ENCODE measurements at places on chromosomes 7 and 10. TPM values are rescaled to one million over a fixed set of nuclear protein-coding genes. Genes with fewer than 3 reads are reported as not detected.
A peak's percentile ranks its signal among the peaks of the same experiment; 100 is the strongest.

DNA sequence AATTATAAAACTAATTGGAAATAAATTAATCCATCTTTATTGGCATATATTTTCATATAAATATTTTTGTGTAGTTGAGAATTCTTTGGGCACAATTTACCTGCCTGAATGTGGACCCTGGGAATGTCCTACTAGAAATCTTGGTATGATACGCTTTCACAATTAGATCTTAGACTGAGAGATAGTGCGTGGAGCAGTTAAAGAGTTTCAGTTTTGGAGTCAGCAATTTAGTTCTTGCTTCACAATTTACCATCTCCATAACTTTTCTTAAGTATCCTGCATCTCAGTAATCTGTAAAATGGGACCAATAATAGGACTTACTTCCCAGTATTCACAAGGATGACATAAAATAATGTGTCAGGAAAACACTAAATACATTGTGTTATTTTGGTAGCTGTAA is 2.0 kb downstream of the MTPN start:
- no peaks in the 10 kb centered on the region for H3K27me3 ChIP-seq
- peaks cover 16% of the 10 kb centered on the region for H3K36me3 ChIP-seq
- H3K4me3 ChIP-seq, result peak overlapping the region; percentile 100
- H3K4me1 ChIP-seq, result peaks cover 21% of the 10 kb centered on the region

GRCh38 chr7:75813781-75814236 is at the start of gene CCL24:
Gene CCL24 (minus strand): TSS chr7:75813806. CDS start chr7:75813715, 91 bp downstream.
- DNase-seq, result no peak
- H3K4me3 ChIP-seq, result no peak within 1 kb of the TSS
- no peaks in the 10 kb centered on the region for H3K36me3 ChIP-seq
- no peaks in the 10 kb centered on the region for H3K27me3 ChIP-seq
- H3K27ac ChIP-seq, result no peak within 1 kb of the TSS

DNA sequence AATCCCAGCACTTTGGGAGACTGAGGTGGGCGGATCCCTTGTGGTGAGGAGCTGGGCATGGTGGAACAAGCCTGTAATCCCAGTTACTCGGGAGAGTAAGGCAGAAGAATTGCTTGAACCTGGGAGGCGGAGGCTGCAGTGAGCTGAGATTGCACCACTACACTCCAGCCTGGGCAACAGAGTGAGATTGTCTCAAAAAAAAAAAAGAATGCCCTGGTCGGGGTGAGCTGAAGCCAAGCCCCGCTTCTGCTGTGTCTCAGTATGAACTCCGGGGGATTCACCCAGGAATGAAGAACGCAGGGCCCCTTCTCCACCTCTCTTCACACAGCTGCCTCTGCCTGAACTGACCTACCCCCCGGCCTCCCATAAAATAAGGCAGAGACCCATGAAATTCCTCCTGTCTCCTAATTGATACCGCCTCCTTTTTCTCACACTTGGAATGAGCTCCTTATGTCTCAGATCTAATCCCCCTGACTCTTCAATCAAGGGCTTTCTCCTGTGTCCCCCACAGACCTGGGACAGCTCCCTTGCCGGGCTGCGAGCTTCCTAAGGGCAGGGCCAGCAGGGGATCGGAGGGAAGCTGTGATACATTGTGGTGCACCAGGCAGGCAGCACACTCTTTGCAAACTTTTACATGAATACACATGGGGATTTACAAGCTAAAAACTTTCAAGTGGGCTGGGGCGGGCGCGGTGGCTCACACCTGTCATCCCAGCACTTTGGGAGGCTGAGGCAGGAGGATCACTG is 911 bp upstream of the ZP3 start:
- DNase-seq, result no peak
- H3K4me3 ChIP-seq, result no peak overlapping the region
- no peak overlapping the region for H3K27ac ChIP-seq
- H3K36me3 ChIP-seq, result no peaks in the 10 kb centered on the region

SPDYE2 gene
- not detected for total RNA-seq

DNA sequence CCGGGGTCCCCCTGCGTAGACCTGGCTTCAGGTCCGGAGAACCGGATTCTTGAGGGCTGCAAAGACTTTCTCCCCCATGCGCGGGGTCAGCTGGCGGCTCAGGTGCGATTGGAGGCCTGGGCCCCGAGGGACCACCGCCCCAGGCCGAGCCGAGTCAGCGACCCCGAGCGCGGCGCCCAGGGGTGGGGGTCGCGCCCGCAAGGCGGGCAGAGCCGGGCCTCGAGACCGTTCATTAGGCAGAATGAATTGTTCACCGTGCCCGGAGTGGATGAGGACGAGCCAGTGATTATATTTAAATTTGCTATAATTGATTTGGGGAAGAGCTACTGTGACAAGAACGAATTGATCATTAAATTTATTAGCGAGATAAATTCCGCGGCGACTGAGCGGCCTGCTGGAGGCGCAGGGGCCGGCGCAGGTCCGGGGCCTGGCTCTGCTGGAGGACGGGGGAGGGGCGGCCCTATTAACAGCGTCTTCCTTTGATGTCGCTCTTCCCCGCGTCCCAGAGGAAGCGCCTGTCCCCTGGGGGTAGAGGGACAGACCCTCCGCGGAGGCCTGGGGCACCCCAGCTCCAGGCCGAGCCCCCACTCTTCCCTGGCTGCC is 7.5 kb downstream of the MNX1 start:
- H3K4me1 ChIP-seq, result no peaks in the 10 kb centered on the region
- H3K36me3 ChIP-seq, result no peaks in the 10 kb centered on the region
- no peak for DNase-seq
- no peak overlapping the region for H3K27ac ChIP-seq
- peaks cover 31% of the 10 kb centered on the region for H3K27me3 ChIP-seq

GRCh38 chr10:88810196-88810961 is 7.8 kb downstream of the LIPM start:
- H3K27ac ChIP-seq, result no peak overlapping the region
- no peak overlapping the region for H3K4me3 ChIP-seq
- H3K36me3 ChIP-seq, result no peaks in the 10 kb centered on the region
- DNase-seq, result peak; percentile 79

TMEM140 gene
- total RNA-seq, result not detected

GRCh38 chr10:100816671-100817070 is 71.3 kb downstream of the PAX2 start:
- no peaks in the 10 kb centered on the region for H3K36me3 ChIP-seq
- H3K27me3 ChIP-seq, result peaks cover 85% of the 10 kb centered on the region
- no peaks in the 10 kb centered on the region for H3K4me1 ChIP-seq
- no peak overlapping the region for H3K4me3 ChIP-seq

DNA sequence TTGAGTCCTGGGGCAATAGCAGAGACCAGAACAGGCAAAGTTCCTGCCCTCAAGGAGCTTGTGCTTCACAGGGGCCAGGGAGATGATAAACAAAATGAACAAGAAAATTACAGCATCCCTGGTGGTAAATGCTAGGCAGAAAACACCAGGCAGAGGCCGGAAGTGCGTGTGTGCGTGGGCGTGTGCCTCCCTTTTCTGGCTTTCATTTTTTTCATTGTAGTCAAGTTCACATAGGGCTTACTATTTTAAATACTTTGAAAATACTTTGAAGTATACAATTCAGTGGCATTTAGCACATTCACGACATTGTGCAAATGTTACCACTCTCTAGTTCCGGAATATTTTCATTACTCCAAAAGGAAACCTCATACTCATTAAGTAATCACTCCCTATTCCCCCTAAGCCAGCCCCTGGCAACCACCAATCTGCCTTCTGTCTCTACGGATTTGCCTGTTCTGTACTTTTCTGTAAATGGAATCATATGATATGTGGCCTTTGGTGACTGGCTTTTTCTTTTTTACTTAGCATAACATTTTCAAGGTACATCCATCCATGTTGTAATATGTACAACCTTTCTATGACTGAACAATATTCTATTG is 88.1 kb upstream of the PDCD4 start:
- H3K27ac ChIP-seq, result no peak overlapping the region
- no peaks in the 10 kb centered on the region for H3K4me1 ChIP-seq
- H3K27me3 ChIP-seq, result no peaks in the 10 kb centered on the region
- H3K36me3 ChIP-seq, result no peaks in the 10 kb centered on the region
- no peak for DNase-seq

- H3K36me3 ChIP-seq, result no peaks in the 10 kb centered on the region
- no peak overlapping the region for H3K4me3 ChIP-seq
- no peaks in the 10 kb centered on the region for H3K4me1 ChIP-seq
- DNase-seq, result no peak
- no peak overlapping the region for H3K27ac ChIP-seq
- no peaks in the 10 kb centered on the region for H3K27me3 ChIP-seq
Observed at GRCh38 chr10:2866569-2866968, 200.8 kb upstream of the PFKP start.

DNA sequence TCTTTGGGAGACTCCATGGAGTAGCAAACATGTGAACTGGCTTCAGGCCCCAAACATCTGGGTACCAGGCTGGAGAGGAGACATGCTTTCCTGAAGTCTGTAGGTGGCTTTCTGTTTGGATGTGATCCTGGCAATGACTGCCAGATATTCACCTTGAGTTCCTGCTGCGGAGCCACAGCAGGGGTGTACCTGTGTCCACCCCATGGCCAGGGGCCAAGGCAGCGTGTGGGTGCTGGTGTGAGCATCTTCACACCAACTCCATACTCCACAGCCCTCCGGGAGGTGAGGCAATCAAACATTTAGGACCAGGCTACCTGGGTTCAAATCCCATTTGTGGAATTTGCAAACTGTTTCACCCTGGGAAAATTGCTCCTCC is 113.0 kb downstream of the ADCY1 start:
- no peaks in the 10 kb centered on the region for H3K27me3 ChIP-seq
- DNase-seq, result no peak
- no peak overlapping the region for H3K4me3 ChIP-seq
- no peaks in the 10 kb centered on the region for H3K36me3 ChIP-seq

GRCh38 chr10:49559476-49559875 is 20.6 kb upstream of the ERCC6 start:
- no peaks in the 10 kb centered on the region for H3K36me3 ChIP-seq
- no peak for DNase-seq
- no peaks in the 10 kb centered on the region for H3K27me3 ChIP-seq
- H3K4me3 ChIP-seq, result no peak overlapping the region

- no peak for DNase-seq
- H3K27ac ChIP-seq, result no peak overlapping the region
- no peaks in the 10 kb centered on the region for H3K27me3 ChIP-seq
- H3K4me3 ChIP-seq, result no peak overlapping the region
- no peaks in the 10 kb centered on the region for H3K36me3 ChIP-seq
Observed at GRCh38 chr7:133482599-133482998, 229.7 kb downstream of the EXOC4 start.

DNA sequence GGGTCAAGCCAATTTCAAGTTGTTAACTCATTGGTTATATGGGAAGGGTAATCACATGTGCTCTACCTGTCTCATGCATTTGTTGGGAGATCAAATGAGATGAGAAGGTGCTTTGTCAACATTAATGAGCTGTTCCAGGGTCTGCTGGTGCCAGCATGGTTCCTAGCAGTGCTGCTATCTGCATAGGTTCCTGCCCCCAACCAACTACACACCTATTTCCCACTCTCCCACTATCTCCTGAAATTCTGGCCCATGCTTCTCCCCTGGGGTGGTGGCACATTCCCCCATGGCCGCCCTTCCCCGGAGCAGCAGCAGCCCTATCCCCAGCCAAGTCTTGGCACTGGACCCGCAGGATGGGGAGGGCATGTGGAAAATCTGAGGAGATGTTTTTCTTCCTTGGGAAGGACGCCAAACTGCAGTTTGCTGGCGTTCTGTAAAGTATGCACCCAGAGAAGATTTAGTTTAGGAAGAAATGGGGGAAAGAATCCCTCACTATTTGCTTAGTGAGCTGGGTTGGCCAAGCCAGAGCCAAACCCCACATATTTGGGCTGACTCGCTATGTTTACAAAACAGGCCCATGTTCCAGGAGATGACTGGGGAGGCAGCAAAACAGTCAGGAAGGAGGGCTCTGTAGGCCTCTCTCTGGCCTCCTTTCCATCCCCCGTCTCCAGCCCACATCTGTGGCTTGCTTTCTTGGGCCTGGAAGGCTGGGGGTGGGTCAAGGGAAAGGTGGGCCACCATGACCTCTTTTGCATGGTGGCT is 42.5 kb downstream of the PPP1R3C start:
- H3K4me1 ChIP-seq, result peaks cover 46% of the 10 kb centered on the region
- H3K27ac ChIP-seq, result peak overlapping the region; percentile 98
- DNase-seq, result peak; percentile 92
- H3K36me3 ChIP-seq, result no peaks in the 10 kb centered on the region
- peak overlapping the region; percentile 36 for H3K4me3 ChIP-seq
- no peaks in the 10 kb centered on the region for H3K27me3 ChIP-seq

KIAA1549 gene
- 8.2 TPM for total RNA-seq

GRCh38 chr7:46256870-46257661 is 336.0 kb upstream of the IGFBP3 start:
- H3K36me3 ChIP-seq, result no peaks in the 10 kb centered on the region
- H3K4me3 ChIP-seq, result no peak overlapping the region
- H3K27me3 ChIP-seq, result no peaks in the 10 kb centered on the region
- DNase-seq, result no peak
- H3K4me1 ChIP-seq, result peaks cover 18% of the 10 kb centered on the region
- no peak overlapping the region for H3K27ac ChIP-seq

GRCh38 chr7:135281363-135281949 is 47.8 kb downstream of the STRA8 start:
- no peaks in the 10 kb centered on the region for H3K36me3 ChIP-seq
- peaks cover 12% of the 10 kb centered on the region for H3K4me1 ChIP-seq
- peak; percentile 84 for DNase-seq
- no peak overlapping the region for H3K27ac ChIP-seq
- H3K4me3 ChIP-seq, result peak overlapping the region; percentile 20

DNA sequence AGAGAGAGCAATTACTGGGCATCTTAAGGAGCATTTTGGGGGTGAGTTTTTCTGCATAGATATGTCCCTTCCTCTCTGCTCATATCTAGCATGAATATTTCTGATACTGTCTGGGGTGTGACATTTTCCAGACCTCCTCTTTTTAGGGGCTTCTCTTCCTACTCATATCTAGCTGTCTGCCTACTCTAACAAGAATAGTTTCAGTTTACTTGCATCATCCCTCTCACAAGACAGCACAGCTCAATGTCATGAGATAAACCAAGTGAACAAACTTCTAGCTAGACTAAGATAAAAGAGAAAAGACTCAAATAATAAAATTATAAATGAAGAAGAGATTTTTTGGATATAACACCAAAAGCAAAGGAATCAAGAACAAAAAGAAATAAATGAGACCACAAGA is 419.5 kb upstream of the SORCS1 start:
- H3K27me3 ChIP-seq, result no peaks in the 10 kb centered on the region
- H3K4me3 ChIP-seq, result no peak overlapping the region
- no peak overlapping the region for H3K27ac ChIP-seq
- H3K4me1 ChIP-seq, result no peaks in the 10 kb centered on the region
- H3K36me3 ChIP-seq, result no peaks in the 10 kb centered on the region

- no peaks in the 10 kb centered on the region for H3K4me1 ChIP-seq
- H3K27ac ChIP-seq, result no peak overlapping the region
- no peak overlapping the region for H3K4me3 ChIP-seq
- DNase-seq, result no peak
Observed at GRCh38 chr7:113143486-113144257, 25.3 kb upstream of the SMIM30 start.

NEBL gene
- 14.7 TPM for total RNA-seq

DNA sequence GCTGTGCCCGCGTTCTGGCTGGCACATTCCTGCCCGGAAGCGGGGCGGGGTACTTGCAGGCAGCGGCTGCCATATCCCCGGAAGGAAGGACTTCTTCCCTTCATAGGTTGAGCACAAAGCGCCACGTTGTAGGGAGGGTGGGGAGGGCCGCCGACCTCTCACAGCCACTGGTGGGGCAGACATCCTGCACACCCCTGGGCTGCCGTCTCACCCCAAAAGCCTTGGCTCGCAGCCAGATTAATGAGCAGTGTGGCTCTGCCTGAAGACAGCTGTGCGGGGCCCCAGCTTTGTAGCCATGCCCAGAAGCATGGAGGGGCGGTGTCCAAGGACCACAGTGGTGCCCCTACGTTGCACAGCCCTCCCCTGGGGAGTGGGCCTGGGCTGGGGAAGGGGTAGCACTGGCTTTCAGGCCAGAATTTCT is 54.3 kb upstream of the DPYSL4 start:
- no peaks in the 10 kb centered on the region for H3K27me3 ChIP-seq
- no peak overlapping the region for H3K4me3 ChIP-seq
- no peak overlapping the region for H3K27ac ChIP-seq
- H3K4me1 ChIP-seq, result no peaks in the 10 kb centered on the region

HOXA9 gene
- 69.0 TPM for total RNA-seq
